ENCODE measurements at places on chromosomes 16 and 17.

DNA sequence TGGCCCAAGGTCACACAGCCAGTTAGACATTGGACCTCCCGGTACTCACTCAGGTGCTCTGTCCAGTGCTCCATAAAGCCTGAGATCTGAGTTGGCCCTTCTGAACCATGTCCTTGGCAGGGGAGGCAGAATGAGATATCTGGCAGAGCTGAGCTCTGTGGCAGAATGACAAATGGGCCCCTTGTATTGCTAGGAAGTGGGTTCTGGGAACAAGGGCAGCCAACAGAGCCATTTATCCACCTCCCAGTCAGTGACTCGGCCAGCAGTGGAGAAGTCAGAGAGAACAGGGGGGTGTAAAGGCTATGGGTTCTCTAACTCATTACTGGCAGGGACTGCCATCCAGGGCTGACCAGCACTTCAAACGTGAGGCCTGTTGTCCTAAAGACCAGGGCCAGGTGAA is 117.1 kb upstream of the NLRP1 start:
- DNase-seq: no peak

GRCh38 chr17:43994272-43995149 is 9.9 kb upstream of the NAGS start:
- no peak for DNase-seq

- no peak for DNase-seq
These were observed 891 bp downstream of the CORO1A start for GRCh38 chr16:30184096-30184890.

DNA sequence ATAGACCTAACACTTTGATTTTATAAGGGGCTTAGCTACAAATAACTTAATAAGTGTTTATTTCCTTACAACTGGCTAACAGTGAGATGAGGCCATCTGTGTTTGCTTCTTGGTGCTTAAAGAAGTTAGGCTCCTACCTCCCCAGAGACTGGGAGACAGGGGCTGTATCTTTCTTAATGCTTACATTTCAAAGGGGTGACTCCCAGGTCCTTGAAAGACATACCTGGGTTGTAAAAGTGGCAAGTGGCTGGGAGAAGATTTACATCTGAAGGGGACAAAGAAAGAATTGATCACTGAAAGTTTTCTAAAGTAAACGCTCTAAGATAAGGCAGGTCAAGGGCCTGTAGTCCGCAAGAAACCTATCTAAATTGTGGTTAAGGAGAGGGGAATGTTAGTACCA is 196.8 kb downstream of the CNTNAP4 start:
- no peak for DNase-seq

GRCh38 chr16:54649876-54650275 is 280.8 kb upstream of the IRX5 start:
- no peak for DNase-seq

DNA sequence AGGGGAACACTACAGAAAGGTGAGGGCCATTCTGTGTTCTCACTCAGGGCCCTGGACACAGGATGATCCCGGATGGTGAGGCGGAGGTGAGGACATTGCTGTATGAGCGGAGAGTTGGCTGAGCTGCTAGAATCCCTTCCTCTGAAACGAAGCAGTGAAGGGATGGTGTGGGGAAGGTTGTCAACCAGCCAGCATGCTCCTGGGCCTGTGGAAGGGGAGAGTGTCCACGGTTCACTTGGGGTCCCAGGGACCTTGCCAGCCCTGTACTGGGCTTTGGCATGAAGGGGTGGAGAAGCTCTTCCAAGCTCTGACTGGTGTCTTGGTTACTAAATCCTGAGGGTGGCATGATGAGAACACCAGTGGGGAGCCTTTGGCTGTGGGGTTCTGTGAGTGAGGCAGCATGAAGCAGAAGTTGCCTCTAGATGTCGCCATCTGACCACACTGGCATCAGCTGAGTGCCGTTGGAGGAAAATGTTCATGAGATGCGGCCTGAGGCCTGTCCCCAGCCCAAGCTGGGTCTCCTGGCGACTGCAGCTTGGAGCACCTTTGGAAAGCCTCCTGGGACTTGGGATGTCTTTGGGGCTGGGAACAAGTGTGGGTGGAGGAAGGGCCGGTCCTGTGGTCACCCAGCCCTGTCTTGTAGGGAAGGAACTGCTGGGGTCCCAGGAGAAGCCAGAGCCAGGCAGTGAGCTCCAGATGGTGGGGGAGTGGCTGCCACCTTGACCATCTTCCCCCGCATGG is 14.8 kb downstream of the PDP2 start:
- no peak for DNase-seq

DNA sequence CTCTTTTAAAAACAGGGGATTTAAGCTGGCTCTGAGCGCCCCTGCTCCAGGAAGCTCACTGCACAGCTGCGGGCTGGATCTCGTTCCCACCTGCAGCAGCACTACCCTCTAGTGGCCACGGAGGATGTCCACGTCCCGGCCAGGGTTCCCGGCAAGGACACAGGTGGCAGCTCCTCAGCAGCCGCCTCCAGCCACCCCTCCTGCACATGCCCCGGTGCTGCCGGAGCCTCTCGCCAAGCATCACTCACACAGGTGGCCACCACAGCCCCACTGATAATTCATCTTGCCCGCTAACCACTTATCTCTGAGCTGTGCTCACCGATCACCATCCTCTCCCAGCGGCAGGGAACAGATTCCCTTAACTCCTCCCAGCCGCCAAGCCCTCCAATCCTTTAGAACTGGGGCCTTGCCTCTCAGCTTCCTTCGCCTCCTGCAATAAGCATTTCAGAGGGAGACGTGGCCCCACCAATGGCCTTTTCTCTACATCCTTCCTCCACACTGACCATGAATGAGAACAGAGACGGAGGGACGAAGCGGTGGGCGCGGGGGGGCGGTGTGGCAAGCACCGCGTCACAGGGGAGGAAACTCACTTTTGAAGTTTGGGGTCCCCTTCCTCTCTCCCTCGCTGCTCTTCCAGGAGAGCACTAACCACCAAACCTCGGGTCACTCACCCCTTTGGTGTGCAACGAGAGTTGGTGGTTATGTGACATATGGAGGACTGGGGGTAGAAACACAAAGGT is 222.1 kb downstream of the RBFOX3 start:
- peak; percentile 81 for DNase-seq

DNA sequence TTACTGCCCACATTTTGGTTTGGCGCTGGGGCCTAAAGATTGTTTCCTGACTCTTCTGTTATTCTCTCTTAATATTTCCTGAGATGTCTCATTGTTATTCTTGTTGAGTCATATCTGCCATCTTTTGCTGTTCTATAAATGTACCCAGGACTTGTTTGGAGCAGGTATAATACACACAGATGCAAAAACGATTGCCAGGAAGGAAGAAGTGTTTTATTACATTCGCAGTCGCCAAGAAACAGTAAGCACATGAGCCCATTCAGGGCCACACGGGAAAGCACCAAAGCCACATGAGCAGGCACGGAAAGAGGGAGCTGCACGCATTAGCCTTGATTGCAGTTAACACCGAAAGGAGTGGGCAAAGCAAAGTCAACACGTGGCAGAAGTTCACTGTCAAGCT is 70.2 kb downstream of the ARHGAP44 start:
- no peak for DNase-seq

DNA sequence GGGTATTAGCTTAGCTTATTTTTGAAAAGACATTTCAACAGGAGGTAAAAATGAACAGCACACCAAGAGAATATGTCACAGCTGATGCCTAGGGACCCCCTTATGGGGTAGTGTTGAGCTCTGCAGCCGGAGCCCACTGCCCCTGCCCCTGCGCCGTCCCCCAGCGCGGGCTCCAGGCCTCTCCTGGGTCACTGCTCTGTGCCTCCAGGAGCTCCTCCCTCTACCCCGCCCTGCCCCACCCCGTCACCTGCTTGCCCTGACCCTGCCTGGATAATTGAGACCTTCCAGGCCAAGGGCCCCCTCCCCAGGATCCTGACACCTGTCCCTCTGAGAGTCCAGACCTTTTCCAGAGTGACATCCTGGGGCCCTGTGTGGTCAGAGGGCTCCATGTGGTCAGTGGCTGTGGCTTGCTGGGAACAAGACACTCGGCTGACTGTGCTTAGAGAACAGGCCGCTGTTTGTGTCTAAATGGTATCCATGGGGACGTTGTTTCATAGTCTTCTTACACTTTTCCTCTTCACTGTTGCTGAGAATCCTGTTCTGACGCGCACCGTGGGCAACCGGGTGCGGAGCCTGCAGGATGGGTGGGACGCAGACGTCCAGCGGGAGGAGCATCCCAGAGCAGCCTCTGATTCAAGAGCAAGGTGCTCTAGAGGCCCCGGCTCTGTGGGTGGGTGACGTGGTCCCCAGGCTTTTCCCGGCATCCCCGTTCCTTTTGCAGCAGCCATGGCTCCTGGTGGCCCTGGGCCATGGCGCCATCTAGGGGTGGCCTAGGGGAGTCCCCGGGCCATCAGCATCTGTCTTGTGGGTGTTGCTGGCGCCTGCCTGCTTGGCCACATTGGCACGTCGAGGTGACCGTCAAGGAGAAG is 20.0 kb upstream of the WFIKKN1 start:
- DNase-seq: no peak

- no peak for DNase-seq
These were observed 24.5 kb upstream of the CACNG1 start for GRCh38 chr17:67019809-67020208.

- no peak for DNase-seq
These were observed 23.8 kb downstream of the TEX14 start for GRCh38 chr17:58667934-58668597.

- DNase-seq: no peak
These were observed 313.1 kb upstream of the ZFHX3 start for GRCh38 chr16:73361061-73361460.

GRCh38 chr17:32985050-32985756 is 6.4 kb upstream of the SPACA3 start:
- DNase-seq: no peak

- DNase-seq: no peak
These were observed 17.3 kb downstream of the SLC5A10 start for GRCh38 chr17:18968945-18969887.

- no peak for DNase-seq
These were observed 2.2 kb upstream of the MPG start for GRCh38 chr16:75580-76501.

- DNase-seq: no peak
These were observed 2.3 kb downstream of the SLC43A2 start for GRCh38 chr17:1626333-1626732.

DNA sequence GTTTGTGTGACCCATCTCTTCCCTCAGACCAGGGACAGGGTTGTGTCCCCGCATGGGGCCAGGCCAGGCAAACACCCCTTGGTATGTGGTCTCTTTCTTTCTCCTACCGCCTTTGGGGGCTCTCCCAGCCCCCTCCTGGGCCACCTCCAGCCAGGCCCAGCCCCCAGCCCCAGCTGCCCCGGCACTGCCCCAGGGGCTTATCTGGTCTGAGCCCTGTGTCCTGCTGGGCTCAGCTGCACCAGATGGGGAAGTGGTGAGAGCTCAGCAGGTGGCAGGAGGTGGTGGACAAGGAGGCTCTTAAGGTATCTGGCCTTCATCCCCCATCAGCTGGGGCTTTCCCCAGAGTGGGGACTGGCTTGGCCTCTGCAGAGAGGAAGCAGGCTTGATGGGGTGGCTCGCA is 8.7 kb downstream of the ADAM11 start:
- peak; percentile 47 for DNase-seq

GRCh38 chr17:31487648-31488263 is 96.3 kb downstream of the RAB11FIP4 start:
- DNase-seq: peak; percentile 33

GRCh38 chr16:86502856-86503748 is 7.2 kb upstream of the FOXF1 start:
- no peak for DNase-seq

- peak; percentile 64 for DNase-seq
These were observed 195.9 kb upstream of the CHMP6 start for GRCh38 chr17:80795754-80796153.

DNA sequence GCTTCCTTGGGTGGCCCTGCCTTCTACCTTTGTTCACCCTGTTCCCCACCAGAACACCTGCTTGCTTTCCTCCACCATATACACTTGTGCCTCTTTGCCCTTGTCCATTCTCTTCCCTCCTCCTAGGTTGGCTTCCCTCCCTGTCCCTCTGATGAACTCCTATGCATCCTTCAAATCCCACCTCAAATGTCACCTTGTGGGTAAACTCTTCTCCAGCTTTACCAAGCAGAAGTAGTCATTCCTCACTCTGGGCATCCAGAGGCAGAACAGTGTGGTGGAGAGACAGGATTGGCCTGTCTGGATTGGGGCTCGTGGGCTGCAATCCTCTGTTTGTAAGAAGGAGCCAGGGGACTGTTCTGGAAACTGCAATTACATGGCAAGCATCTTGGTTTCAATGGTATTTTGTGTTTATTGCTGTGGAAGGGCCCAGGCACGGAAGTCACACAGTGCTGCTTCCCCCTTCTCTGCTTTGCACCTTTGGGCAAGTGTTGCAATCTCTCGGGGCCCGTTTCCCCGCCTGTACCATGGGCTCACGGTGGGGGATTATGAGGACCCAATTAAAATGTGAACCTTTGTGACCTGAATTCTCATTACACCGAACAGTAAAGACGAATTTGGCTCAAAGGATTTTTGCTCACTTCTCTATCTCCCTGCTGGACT is 21.9 kb upstream of the NXPH3 start:
- no peak for DNase-seq

- DNase-seq: no peak
These were observed 10.9 kb downstream of the SLC13A2 start for GRCh38 chr17:28484296-28484695.

DNA sequence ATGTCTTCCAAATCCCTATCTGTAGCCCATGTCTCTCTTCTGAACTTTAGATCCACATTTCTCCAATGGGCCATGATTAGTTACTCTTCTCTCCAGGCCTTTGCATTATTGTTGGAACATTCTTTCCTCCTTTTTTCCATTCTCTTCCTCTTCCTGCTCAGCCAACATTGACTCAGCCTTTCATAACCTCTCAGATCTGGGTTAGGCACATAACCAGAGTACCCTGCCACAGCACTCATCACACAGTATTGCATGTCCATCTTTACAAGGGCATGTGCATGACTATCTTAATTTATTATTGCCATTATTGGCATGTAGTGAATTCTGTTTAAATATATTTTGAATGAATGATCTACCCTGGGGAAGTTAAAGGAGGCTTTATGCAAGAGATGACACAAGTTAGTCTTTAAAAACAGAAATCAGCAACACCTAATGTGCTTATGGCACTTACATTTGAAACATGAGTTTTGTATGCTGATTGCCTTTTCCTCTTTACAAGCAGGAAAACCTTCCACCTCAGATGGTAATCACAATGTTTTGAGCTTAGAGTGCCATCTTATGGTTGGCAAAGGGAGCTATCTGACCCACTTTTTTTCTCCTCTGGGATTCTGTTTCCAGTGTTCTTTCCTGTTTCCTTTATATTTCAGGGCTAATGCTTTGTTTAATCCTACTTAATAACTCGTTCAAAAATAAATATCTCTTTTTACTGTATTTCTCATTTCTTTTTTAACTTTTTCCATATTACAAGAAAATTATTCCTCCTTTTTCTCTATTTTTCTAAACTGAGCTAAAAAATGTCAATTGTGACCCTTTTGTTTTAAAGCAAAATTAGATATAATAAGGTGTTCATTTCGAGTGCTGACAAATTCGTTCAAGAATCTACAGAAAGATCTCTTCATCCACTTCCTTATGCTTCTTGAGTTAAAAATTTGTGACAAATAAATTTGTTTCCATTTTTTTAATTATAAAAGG is 151.0 kb upstream of the RBL2 start:
- peak; percentile 15 for DNase-seq

- no peak for DNase-seq
These were observed 45.0 kb downstream of the SOST start for GRCh38 chr17:43713494-43714162.

Measured in NCI-H524 treated with DMSO at 0.1 percent for 48 hours (cell line).